ENCODE measurements at places on chromosomes 7 and 10. TPM values are rescaled to one million over a fixed set of nuclear protein-coding genes. Genes with fewer than 3 reads are reported as not detected.

The GRID2IP gene
- not detected for total RNA-seq

DNA sequence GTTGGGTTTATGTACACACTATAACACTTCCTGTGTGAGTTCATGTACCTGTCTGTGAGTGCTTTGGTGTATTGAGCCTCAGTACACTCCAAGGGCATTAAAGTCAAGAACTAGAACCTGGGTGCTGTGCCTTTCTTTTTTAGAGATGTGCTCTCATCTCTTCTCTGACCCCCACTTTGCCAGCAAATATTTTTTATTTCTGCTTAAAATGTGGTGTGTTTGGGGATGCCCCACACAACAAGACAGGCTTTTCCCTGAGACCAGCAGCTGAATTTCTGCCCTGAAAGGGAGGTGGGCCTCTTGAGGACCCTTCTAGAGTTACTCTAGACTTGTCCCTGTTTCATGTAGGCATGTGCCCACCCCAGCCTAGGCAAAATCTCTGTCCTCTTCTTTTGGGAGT, 14.3 kb downstream of the KCTD7 start:
- no peak for DNase-seq

The GFRA1 gene
- 0.99 TPM for total RNA-seq

DNA sequence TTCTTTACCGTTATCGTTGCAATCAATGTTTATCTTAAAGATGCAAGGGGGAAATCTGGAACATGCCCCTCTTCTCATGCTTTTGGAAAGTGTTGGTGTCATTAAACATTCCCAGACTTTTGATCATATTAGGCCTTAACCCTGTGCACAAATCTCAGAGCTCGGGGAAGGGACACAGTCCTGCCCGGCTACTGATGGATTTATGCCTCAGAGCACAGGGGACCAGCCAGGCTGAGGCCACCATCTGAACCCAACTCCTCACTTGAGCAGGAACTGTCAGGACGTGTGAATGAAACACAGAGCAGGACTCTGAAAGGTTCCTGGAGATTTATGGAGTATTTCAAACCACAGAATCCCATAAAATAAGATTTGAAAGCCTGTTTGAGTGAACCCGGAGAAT, 132.0 kb upstream of the CXCL12 start:
- DNase-seq: no peak

DNA sequence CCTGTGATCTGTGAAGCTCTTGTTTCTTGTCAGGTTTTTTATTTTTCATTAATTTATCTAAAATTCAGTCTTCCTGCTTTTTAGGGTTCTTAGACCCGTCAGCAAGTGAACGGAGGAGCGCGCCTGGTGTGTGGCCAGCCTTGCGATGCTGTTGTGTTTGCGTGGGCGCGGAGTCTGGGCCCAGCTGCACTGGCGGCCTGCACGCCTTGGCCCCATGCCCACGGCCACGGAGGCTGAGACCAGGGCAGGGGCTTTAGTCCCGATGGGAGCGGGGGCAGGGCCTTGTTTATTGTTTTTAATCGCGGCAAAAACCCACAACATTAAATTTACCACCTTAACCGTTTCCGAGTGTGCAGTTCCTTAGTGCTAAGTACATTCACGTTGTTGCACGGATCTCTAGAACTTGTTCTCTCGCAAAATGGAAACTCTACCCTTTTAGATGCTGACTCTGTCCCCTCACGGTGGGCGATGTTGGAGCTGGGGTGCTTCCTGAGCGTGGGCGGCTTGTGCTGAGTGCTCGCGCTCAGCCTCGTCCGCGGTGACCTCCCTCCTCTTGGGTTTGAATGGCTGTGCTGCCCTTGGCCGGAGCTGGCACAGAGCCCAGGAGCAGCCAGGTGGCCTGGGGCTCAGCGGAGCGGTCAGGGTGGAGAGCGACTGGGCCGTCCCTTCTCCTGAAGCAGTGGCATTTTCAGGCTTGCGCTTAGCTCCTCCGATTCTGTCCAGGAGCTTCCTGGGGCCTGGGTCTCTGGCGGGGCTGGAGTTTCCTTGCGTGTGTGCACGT, 69.1 kb downstream of the INPP5A start:
- no peak for DNase-seq

- DNase-seq: peak; percentile 75
Observed at GRCh38 chr7:130960208-130960988, 226.4 kb upstream of the KLF14 start.
